ENCODE measurements at places on chromosomes 5 and 9.
A peak's percentile ranks its signal among the peaks of the same experiment; 100 is the strongest.

- DNase-seq, result peak; percentile 44
Observed at GRCh38 chr5:141732417-141732816, 50.4 kb upstream of the ARAP3 start.

DNA sequence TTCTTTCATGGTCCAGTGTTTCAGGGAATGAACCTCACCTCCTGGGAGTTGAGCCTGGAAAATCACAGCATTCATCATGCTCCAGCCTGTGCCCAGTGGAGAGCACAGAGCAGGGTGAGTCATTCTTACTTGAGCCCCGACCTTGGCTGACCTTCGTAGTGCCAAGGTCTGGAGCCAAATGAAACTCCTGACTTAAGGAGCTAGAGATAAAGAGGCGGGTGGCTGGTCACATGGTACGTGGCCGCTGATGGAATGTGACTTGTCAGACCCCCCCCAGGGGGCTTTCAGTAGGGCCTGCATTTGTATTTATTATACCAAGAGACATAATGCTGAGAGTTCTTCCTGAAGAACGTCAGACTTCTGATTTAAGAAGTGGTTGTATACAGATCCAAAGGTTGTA is 15.0 kb upstream of the PIP5K1B start:
- DNase-seq, result no peak

DNA sequence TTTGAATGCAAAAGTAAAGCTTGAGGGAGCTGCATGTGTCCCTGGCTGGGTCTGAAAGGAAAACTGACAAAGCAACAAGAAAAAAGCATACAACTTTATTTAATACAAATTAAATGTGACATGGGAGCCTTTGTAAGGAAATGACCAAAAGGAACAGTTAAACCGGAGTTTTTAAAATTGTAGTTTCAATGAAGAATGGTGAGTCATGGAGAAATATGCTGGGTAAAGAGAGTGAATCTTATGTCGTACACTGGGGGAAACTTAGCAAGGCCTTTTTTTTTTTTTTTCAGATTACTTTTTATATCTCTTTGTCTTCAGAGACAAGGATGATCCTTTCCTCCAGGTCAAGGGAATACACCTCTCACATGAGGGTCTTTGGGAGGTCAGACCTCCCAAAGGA is 50.1 kb upstream of the FBXL17 start:
- DNase-seq, result no peak

GRCh38 chr9:119453980-119454379 is 84.7 kb upstream of the BRINP1 start:
- DNase-seq, result no peak

GRCh38 chr5:136295914-136296313 is 69.4 kb downstream of the TRPC7 start:
- no peak for DNase-seq

- no peak for DNase-seq
Observed at GRCh38 chr5:14167211-14167845, 24.2 kb downstream of the TRIO start.

DNA sequence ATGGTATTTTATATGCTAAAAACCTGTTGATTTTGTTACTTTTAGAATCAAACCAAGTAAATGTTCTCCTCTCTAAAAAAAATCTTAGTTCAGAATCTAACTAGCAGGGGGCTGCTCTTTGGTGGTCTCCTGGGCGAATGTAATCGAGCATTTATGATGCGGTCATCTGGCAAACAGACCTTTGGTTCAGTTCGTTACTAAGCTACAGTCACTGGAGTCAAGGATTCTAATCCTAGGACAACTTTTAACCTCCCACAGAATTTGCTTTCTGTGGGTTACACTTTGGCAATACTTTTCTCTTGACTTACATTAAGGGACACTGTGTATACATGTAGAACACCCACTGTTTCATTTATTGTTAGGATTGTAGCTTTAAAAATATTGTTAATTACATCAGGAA is 26.3 kb upstream of the FREM1 start:
- DNase-seq, result peak; percentile 14

- no peak for DNase-seq
Observed at GRCh38 chr5:32355686-32356085, 42.9 kb upstream of the MTMR12 start.

DNA sequence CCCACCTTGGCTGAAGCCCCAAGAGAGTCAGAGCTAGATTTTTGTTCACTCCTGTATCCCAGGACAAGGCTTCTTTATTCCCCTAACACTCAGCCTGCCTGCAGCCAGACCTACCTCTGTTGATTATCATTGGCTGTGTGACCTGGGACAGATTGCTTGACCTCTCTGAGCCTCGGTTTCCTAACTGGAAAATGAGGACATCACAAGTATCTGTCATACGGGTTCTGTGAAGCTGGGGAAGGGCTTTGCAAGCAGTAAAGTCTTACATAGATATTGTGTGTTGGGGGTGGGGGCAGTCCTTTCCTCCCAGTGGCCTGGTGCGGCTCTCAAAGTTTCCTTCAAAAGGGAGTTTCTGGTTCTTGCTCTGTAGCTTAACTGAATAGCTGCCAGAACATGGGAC is 2.5 kb upstream of the NEK6 start:
- no peak for DNase-seq

- DNase-seq, result no peak
Observed at GRCh38 chr5:124922255-124922975, 176.0 kb upstream of the ZNF608 start.

- DNase-seq, result no peak
Observed at GRCh38 chr9:87157366-87158031, 210.2 kb upstream of the GAS1 start.

All from NCI-H1092 (cell line).